Left cardiac atrium (tissue), 4 donors: ENCODE measurements at places on chromosomes 2 and 18. TPM values are rescaled to one million over a fixed set of nuclear protein-coding genes. Genes with fewer than 3 reads are reported as not detected.

ANKRD30B gene
- not detected for total RNA-seq

HOXD9 gene
- 0.27 TPM for total RNA-seq

PLGLB1 gene
- total RNA-seq: 0.41 TPM

SCN9A gene
- 1.8 TPM for total RNA-seq

TFCP2L1 gene
- total RNA-seq: 0.60 TPM

DNPEP gene
- total RNA-seq: 52.6 TPM

GKN2 gene
- total RNA-seq: not detected

PLA2R1 gene
- total RNA-seq: 3.2 TPM

NR4A2 gene
- 2.4 TPM for total RNA-seq

RAB11FIP5 gene
- 31.8 TPM for total RNA-seq

MC5R gene
- not detected for total RNA-seq

EML4 gene
- total RNA-seq: 8.5 TPM

ASIC4 gene
- total RNA-seq: not detected

EIPR1 gene
- 11.0 TPM for total RNA-seq

INO80B gene
- total RNA-seq: 21.1 TPM

VWA3B gene
- total RNA-seq: 0.50 TPM

PROC gene
- total RNA-seq: not detected

ACKR3 gene
- 46.4 TPM for total RNA-seq
